ENCODE measurements at places on chromosomes 4 and X.

- DNase-seq: no peak
- no peaks in the 10 kb centered on the region for H3K36me3 ChIP-seq
Measured at GRCh38 chr4:24952667-24953066, 39.8 kb upstream of the CCDC149 start.

- peaks cover 5% of the 10 kb centered on the region for H3K4me1 ChIP-seq
- H3K4me3 ChIP-seq: no peak overlapping the region
- H3K27ac ChIP-seq: no peak overlapping the region
- H3K27me3 ChIP-seq: no peaks in the 10 kb centered on the region
Measured at GRCh38 chrX:150572206-150572605, 3.8 kb downstream of the MTM1 start.

DNA sequence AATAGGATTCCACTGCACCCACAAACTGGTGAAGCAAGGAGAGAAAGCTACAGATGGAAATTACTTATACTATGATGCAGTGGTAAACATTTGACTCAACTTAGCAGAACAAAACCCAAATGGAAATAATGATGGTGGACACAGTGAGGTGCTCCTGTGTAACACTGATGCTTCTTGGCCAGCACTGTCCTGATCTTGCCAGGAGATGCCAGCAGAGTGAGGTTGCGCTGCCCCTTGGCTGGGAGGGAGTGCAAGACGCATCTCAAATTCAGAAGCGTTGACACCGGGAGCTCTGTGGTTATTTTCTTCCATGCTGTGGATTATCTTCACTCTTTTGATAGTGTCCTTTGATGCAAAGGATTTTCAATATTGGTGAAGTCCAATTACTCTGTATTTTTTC lies 22.0 kb upstream of the ARSH start:
- no peak overlapping the region for H3K4me3 ChIP-seq
- no peak for DNase-seq
- no peaks in the 10 kb centered on the region for H3K36me3 ChIP-seq
- no peak overlapping the region for H3K27ac ChIP-seq

DNA sequence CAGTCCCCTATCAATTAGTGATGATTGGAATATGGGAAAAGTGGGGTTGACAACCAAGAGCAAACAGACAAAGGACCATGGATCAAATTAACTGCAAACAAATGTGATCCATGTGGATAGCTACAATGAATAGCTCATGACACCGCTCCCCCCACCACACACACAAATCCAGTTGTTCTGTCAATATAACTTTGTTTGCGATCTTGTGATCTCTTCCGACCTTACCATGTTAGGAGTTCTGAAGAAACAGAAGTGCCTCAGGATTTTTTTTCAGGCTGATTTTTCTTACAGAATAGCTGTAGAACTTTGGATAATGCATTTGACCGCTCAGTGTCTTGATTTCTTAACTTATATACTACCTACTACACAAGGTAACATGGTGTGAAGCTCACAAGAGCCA lies 116.6 kb downstream of the SH2D1A start:
- H3K36me3 ChIP-seq: no peaks in the 10 kb centered on the region
- H3K4me1 ChIP-seq: no peaks in the 10 kb centered on the region
- H3K27ac ChIP-seq: no peak overlapping the region
- no peaks in the 10 kb centered on the region for H3K27me3 ChIP-seq

- H3K27me3 ChIP-seq: peaks cover 2% of the 10 kb centered on the region
- no peak overlapping the region for H3K27ac ChIP-seq
- no peaks in the 10 kb centered on the region for H3K36me3 ChIP-seq
- DNase-seq: no peak
- H3K4me3 ChIP-seq: no peak overlapping the region
Measured at GRCh38 chrX:10015355-10015722, 48.2 kb downstream of the CLDN34 start.

DNA sequence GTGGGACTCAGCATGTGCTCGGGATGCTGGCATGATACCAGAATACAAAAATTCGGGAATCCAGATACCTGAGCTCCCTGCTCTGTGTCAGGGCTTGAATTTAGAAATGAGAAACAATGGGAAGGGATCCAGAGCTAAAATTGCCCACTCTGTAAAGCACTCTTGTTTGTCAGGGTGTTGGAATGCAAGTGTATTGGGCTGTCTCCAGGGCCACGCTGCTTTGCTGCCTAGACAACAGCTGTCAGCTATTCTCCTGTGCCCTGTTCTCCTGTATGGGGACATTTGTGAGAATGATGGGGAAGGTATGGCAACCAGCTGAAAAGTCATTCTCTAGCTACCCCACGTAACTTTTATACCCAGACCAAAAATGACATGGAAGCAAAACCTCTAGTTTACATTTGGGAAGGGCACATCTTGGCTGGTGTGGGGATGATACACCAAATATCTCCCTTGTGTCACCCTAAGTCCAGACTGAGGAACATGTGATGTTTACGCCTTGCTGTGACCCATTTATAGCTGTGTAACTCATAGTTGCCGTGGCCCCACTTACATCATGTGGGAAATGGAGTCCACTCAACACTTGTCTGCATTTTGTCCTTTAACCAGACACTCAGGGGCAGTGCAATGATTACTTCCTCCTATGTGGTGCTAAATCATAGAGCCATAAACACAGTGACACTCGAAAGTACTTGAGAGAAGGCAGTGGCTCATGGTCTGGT lies 46.6 kb downstream of the SMPX start:
- H3K27ac ChIP-seq: no peak overlapping the region
- H3K27me3 ChIP-seq: no peaks in the 10 kb centered on the region
- H3K36me3 ChIP-seq: no peaks in the 10 kb centered on the region
- no peak overlapping the region for H3K4me3 ChIP-seq
- DNase-seq: no peak

DNA sequence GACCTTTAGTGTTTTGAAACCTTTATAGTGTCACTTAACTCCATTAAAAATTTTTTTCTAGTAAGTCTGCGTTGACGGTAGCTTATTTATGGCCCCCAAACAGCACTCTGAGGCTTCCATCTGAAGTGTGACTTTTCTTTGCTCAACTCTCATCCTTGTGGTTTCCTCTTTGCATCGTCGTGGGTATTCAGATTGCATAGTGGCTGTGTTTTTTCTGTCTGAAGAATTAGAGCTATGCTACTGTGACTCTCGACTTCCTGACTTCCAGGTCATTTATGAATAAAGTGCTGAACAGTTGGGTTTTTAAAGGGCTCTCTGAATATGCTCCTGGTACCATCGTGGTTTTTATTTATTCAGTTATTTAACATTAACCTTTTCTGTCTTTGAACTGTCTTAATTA lies 44.9 kb downstream of the JADE1 start:
- H3K4me1 ChIP-seq: peaks cover 5% of the 10 kb centered on the region
- H3K27ac ChIP-seq: no peak overlapping the region
- H3K4me3 ChIP-seq: no peak overlapping the region
- no peaks in the 10 kb centered on the region for H3K27me3 ChIP-seq

DNA sequence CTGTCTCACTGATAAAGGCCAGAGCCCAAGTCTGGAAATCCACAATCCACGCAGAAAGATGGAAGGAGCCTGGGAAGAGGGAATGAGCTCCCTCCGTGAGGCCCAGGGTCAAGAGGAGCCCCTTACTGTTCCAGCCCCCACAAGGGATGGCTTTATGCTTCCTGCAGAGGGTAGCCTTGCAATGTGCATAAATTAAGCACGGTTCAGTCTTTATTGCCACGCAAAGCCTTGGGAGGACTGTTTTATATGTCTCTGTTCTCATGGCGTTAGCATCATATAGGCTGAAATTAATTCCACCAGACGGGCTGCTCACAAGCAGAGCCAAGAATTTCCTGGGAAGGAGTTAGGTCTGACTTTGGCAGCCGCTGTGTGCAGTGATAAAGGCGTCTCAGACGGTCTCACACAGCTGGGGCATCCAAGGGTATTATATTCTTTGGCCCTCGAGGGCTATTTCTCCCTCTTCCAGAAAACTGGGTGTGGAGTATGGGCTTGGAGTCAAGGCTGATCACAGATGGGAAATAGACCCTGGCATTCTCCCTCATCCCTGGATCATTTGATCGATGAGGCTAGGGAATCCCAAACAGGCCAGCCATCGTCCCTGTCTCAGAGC lies 38.5 kb downstream of the CYTL1 start:
- H3K36me3 ChIP-seq: no peaks in the 10 kb centered on the region
- H3K4me3 ChIP-seq: no peak overlapping the region
- no peaks in the 10 kb centered on the region for H3K27me3 ChIP-seq
- DNase-seq: no peak
